ENCODE measurements at places on chromosomes 12 and 14. TPM values are rescaled to one million over a fixed set of nuclear protein-coding genes. Genes with fewer than 3 reads are reported as not detected.

GRCh38 chr12:25617991-25618390 is 64.9 kb upstream of the LMNTD1 start:
- DNase-seq, result no peak

- DNase-seq, result no peak
Observed at GRCh38 chr12:33587784-33588712, 148.4 kb upstream of the SYT10 start.

DNA sequence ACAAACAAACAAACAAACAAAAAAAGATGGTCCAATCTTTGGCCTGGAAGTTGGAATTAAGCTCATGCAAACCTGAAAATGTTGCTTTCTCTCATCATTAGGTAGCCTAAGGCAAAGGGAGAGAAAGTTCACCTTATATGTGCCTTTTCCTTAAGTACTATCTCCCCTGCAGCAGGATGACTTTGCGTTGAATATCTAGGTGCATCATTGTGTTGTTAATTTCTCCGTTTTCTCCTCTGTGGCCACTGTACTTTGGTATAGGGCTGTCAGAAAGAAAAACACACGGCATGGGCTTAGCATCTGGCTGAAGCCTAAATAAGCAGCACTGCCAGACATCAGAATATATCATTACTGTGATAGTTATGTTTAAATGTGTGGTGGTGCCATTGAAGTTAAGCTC is 345.5 kb downstream of the BCAT1 start:
- DNase-seq, result no peak

DNA sequence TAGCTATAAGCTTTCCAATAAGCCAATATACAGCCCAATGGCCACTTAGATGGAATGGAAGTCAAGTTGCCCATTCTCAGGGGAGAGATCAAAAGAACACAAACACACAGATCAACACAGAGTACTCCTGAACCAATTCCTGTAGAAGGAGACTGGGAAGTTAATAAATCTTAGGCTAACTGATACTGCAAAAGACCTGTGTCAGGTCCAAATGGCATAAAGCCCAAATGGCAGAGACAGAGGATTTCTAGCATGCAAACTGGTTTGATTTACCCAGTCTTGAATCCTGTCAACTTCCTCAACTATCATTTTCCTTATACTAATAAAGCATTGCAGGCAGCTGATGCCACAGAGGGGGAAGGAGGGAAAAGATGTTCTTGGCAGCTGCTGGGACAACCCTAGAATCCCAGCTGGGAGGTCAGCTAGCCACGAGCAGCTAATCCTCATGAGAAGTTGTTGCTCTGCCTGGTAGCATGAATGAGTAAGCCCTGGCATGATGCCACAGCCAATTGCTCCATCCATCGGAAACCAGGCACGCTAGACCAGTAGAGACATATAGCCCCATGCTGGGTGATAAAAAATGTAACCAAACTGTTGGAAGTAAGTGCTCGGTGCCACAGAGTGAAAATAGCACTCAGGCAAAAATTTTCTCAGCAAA is 26.2 kb downstream of the ANG start:
- no peak for DNase-seq

- DNase-seq, result no peak
Observed at GRCh38 chr12:120342175-120343038, 14.8 kb upstream of the PLA2G1B start.

DNA sequence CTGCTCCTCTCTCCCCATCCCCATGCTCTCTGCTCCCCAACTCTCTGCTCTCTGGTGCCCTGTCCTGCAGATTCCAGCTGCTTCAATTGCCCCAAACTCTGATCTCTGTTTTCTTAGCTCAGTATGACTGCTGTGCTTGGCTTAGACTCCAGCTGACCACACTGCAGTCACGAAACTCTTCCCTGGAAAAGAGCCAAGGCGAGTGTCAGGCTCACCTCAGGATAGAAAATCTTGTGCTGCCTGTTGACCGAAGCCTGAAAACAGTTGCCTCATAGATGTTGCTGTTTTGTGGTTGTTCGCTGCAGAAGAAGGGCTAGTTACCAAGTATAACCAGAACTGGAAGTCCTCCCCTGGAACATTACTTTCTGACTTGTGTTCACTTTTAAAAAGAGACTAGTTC is 6.7 kb upstream of the STON2 start:
- no peak for DNase-seq

DNA sequence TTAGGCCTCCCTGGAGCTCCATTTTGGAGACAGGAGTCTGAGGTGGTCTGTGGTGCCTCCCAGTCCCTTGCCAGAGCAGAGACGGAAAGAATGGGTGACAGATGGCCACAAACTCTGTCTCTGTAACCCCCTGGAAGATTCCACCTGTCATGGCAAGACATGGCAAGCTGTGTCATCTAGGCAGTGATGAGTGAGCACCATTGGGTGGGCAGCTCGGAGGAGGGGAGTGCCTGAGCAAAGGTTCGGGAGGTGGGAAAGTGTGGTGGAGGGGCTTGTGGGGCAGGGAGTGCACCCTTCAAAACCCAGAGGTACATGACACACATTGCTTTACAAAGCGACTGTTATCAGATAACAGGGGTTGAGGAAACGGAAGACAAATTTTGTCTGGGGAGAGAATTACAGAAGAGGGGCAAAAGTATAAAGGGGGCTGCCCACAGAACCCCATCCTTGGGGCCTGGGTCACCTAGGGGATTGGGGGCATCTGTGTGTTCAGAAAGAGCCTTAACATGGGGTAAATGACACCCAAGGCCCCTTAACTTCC is 3.5 kb downstream of the RIN3 start:
- DNase-seq, result no peak

DNA sequence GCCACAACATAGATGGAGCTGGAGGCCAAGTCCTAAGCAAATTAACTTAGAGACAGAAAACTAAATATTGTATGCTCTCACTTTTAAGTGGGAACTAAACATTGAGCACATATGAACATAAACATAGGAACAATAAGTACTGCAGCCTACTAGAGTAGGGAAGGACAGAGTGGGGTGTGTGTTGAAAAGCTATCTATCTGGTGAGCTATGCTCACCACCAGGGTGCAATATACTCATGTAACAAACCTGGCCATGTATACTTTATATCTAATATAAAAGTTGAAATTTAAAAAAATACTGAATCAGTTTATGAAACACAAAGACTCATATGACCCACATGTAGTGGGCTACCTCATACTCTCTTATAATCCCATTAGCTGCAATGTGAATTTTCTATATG is 1305.0 kb downstream of the LRFN5 start:
- no peak for DNase-seq

GRCh38 chr14:61438497-61438859 is 117.1 kb downstream of the PRKCH start:
- no peak for DNase-seq

- DNase-seq, result peak; percentile 35
Observed at GRCh38 chr14:31582286-31582691, 21.1 kb downstream of the NUBPL start.

- DNase-seq, result no peak
Observed at GRCh38 chr14:32443890-32444661, 115.0 kb downstream of the AKAP6 start.

The KRT75 gene
- total RNA-seq, result 84.8 TPM

The VDR gene
- 12.2 TPM for total RNA-seq

The SLCO1A2 gene
- total RNA-seq, result not detected

The SCN8A gene
- total RNA-seq, result 4.1 TPM

Measured in skin of body (tissue), 3 donors.